Diencephalon (tissue), 1 donor: ENCODE measurements at places on chromosomes 12 and 14. TPM values are rescaled to one million over a fixed set of nuclear protein-coding genes. Genes with fewer than 3 reads are reported as not detected.

Gene SPTB
- 28.1 TPM for total RNA-seq

Gene SOX5
- total RNA-seq = 72.9 TPM

Gene EIF2S3B
- total RNA-seq = 0.92 TPM

Gene NANOG
- not detected for total RNA-seq

Gene RAD52
- total RNA-seq = 16.6 TPM

Gene FOXG1
- 19.8 TPM for total RNA-seq

Gene EXOC3L4
- total RNA-seq = 0.46 TPM
